BE2C (cell line): ENCODE measurements at places on chromosomes 6 and 20.

DNA sequence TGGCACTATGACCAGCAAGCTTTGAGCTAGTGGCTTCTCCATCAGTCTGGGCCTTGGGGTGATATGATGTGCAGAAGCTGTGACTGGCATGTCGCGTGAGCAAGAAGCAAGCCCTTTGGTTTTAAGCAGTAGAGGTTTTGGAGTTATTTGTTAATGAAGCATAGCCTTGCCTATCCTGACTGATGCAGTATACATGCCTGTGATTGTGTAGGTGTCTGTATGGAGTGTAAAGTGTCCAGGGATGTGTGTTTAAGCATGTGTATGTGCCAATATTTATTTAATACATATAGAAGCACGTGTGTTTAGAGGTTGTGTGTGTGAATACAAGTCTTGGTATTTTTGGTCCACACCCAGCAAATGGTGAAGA, 61.0 kb upstream of the CCDC167 start:
- DNase-seq = no peak

GRCh38 chr20:51500311-51500710, 42.2 kb downstream of the NFATC2 start:
- DNase-seq = no peak

- DNase-seq = no peak
These were observed 73.2 kb upstream of the BHLHE23 start for GRCh38 chr20:63079971-63080370.

DNA sequence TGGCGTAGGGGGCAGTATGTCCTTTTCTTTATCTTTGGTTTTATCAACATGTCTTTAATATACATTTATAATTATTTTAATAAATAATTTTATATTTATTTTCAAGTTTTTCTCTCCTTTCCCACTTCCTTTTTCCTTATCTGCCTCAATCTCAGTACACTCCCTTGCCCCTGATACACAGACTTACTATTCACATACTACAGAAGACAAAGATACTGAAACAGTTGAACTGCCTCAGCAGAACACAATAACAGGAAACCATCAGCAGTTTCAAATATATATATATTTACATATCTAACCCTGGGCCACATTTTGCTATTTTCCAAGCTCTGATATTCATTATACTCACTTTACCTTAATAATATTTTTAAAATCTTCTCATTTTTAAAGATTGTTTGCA, 19.8 kb downstream of the IBTK start:
- no peak for DNase-seq

- DNase-seq = no peak
These were observed 14.6 kb upstream of the RIPOR2 start for GRCh38 chr6:24950218-24950941.

- no peak for DNase-seq
These were observed 39.4 kb upstream of the FABP7 start for GRCh38 chr6:122740091-122740490.

DNA sequence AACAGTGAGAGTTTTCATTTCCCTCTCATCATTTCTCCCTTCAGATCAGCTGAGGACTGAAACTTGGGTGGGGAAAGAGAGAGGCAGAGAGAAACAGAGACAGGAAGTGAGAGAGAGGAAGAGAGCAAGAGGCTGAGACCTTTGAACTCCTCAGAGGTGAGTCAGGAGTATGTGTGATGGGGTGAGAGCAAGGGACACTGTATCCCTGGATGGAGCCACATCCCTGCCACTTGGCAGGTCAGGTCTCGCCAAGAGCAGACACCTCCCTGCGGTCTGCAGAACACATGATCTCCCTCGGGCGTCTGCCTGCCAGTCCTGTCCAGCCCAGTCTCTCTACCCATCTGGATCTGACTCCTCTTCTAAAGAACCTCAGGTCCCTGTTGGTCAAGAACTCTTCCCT, 62.7 kb upstream of the SYNDIG1 start:
- DNase-seq = no peak

GRCh38 chr6:75135450-75135849, 70.4 kb downstream of the COL12A1 start:
- DNase-seq = no peak

DNA sequence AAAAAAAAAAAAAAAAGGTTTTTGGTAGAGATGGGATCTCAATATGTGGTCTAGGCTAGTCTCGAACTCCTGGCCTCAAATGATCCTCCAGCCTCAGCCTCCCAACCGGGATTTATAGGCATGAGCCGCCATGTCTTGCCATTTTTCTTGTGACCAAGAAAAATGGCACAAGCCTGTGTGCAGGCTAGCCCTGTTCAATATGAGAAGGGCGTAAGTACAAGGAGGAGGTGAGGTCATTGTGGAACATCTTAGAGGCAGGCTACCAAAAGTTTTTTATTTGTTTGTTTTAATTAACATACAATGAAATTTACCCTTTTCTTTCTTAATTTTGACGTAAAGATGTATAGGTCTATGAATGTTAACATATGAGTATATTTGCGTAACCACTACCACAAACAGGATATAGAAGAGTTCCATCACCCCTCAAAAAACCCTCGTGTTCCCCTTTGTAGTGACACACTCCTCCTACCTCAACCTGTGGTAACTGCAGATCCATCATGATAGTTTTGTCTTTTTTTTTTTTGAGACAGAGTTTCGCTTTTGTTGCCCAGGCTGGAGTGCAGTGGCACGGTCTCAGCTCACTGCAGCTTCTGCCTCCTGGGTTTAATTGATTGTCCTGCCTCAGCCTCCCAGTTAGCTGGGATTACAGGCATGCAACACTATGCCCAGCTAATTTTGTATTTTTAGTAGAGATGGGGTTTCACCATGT, 28.3 kb upstream of the KIF3B start:
- no peak for DNase-seq

GRCh38 chr6:22764496-22764895, 195.1 kb downstream of the HDGFL1 start:
- DNase-seq = no peak

GRCh38 chr6:46134216-46134615, 4.4 kb downstream of the ENPP4 start:
- DNase-seq = no peak

DNA sequence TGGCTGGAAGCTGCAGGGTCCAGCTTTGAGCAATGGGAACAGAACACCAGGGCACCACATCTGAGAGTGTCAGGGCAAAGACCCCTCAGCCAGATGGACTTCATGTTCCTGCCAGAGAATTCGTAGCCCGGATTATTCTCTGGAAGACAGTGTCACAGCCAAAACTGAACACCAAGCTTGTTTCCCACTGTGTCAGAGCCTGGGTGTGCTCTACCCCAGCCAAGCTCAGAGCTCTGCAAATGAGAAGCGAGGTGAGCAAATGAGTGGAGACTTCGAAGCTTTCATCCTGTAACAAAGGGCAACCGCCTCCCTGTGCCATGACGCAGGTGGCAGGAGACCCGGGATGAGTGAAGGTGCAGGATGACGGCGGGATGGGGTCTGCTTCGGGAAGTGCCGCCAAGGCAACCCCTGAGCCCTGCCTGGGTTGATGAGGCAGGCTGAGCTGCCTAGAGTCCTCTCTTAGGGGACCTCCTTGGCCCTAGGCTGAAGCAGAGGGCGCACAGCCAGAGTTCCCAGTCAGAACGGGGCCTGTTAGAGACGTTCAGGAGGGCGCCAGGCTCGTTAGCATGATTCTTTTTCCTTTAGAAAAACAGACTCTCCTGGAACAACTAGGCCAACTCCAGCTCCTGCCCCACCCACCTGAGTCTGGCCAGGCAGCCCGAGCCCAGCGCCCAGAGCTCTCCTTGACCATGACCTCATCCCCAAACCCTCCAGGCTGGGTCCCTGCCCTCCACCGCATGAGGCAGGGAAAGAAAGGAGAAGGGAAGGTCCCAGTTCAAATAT, 187.7 kb downstream of the SOD2 start:
- no peak for DNase-seq

- no peak for DNase-seq
These were observed 575.9 kb upstream of the JAG1 start for GRCh38 chr20:11249683-11250082.

GRCh38 chr6:33208091-33208967, at the start of gene RING1:
RING1 (plus strand) TSS chr6:33208500; CDS start chr6:33208823, 323 bp downstream.
- peak; percentile 79 for DNase-seq

GRCh38 chr6:106527979-106528378, 101.3 kb downstream of the RTN4IP1 start:
- no peak for DNase-seq

- DNase-seq = no peak
These were observed 54.0 kb upstream of the FAM184A start for GRCh38 chr6:119132261-119132981.

DNA sequence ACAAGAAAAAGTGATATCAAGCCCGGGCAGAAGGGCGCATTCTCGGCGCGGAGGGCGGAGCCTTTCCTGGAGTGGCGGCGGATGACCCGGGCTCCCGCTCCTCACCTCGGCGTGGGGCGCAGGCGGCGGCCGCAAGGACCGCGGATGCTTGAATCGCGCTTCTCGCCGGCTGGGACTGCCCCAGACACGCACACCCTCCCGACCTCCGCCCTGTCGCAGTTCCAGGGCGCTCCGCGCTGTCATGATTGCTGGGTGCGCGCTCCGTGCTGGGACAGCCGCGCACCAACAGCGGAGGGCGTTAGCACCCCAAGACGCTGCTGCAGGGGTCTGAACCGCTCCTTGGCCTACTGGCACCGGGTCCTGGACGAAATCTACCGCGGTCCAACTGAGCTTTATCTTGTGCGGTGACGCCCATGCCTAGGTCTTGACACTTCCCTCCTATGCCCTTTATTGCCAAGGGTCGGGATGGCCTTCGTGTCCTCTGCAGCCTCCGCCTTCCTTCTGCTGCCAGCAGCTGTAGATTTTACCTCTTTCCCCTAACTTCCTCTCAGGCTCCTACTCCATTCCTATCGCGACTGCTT, 43.3 kb downstream of the IRAK1BP1 start:
- peak; percentile 40 for DNase-seq

- peak; percentile 43 for DNase-seq
These were observed 45.8 kb downstream of the RGS17 start for GRCh38 chr6:153085239-153085638.

GRCh38 chr6:29171736-29172135, 1.0 kb downstream of the OR2J2 start:
- no peak for DNase-seq

GRCh38 chr20:10332656-10333415, 101.2 kb downstream of the MKKS start:
- DNase-seq = no peak

DNA sequence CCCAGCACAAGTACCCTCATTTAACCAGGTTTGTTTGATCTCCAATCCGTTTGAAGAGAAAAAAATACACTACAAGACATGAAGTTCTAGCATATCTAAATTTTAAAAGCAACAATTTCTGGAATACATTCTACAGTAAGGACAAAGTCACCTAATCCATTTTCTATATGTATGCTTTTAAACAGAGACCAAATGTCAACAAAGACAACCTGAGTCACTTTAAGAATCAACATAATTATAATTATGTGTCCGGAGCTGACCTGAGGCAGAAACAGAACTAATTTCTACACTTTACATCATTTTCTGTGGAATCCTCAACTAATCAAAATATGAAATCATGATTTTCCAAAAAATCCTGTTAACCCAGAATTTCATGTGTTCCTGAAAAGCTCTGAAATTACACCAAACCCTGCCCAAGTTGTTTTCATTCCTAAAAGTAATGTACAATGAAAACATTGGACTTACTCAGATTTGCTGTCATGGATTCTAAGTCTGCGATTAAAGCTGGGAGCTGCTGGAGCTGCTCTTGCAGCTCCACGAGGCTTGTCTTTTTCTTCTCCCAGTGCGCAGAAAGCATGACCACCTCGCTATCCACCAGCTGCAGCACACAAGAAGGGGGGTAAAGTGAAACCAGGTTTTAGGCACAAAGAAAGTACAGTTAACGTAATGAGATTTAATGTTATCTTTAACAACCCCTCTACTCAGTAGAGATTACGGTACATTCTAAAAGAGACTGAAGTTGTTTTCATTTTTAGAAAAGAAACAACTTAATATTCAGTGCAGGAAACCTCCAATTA, 35.8 kb downstream of the DTNBP1 start:
- DNase-seq = peak; percentile 27

DNA sequence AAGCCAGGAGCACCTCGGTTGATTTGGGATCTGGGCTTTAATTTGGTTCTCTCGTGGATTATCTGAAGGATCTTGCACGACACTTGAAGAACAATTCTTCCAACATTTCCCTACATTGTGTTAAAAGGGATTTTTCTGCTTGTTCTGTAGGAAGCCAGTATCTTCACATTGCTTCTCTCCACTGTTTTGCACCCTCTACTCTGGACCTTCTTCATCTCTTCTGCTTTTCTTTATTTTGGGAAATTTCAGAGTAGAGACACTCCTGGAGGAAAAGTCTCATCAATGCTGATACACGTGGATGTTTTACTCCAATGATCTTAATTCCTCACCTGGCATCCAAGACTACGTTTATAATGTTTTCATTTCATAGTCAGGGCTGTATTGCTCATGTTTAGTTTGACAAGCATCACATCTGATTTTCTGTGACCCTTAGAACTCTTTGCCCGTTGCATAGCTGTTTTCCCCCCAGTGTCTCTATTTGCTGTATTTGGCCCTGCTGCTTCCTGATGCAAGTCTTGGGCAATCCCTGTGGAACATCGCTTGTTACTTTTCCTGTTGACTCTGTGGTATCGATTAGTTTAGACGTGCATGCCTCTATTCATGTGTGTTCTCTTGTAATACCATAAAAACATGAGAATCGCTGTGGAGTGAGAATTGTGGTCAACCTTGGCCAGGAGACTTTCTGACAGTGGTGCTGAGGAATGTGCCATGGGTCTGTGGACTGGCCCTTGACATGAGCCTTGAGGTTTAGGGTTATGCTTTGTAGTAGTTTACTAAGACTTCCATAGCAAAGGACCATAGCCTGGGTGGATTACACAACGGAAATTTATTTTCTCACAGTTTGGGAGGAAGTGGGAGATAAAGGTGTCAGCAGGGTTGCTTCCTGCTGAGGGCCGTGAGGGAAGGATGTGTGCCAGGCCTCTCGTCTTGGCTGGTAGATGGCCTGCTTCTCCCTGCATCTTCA, 12.5 kb downstream of the PLCB1 start:
- no peak for DNase-seq

GRCh38 chr6:5424726-5425125, 163.4 kb downstream of the FARS2 start:
- DNase-seq = no peak

DNA sequence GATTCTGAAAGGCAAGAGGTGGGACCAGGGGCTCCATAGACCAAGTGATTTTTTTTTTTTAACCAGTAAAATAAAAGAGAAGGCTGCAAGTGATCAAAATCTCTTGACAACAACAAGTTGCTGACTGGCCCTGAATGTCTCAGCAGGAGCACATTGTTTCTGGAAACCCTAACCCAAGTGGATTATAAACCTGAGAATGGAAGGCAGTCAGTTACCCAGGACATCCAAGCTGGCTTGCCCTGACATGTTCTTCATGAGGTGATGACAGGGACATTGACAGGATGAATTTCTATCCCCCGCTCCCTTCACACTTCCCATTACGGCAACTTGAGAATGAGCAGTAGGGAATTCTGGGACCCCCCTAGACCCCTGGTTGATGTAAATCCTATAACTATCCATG, 49.6 kb upstream of the RIPOR2 start:
- no peak for DNase-seq

- no peak for DNase-seq
These were observed 193.3 kb downstream of the SASH1 start for GRCh38 chr6:148535976-148536375.
